ENCODE measurements at places on chromosomes 4 and X. TPM values are rescaled to one million over a fixed set of nuclear protein-coding genes. Genes with fewer than 3 reads are reported as not detected.

DNA sequence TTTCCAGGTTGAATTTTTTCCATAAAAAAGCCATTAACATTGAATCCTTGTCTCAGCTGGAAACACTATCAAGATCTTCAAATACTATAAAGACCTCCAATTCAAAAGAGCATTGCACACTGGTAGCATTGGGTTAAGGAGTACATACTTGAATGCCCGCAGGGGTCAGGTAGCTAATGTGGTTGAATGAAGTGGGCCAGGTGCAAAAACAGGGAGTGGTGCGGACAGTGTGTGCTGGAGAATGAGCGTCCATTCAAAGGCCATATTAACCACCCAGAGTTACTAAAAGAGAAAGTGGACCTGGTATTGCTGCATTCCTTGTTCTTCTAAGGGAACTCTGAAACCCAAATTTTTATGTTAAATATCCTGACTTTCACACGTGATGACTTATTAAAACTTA, 91.6 kb downstream of the NYX start:
- H3K27ac ChIP-seq = no peak overlapping the region
- no peak overlapping the region for H3K4me3 ChIP-seq
- H3K4me1 ChIP-seq = no peaks in the 10 kb centered on the region
- DNase-seq = no peak

The PDHA2 gene
- not detected for total RNA-seq

The POF1B gene
- 3.4 TPM for total RNA-seq

DNA sequence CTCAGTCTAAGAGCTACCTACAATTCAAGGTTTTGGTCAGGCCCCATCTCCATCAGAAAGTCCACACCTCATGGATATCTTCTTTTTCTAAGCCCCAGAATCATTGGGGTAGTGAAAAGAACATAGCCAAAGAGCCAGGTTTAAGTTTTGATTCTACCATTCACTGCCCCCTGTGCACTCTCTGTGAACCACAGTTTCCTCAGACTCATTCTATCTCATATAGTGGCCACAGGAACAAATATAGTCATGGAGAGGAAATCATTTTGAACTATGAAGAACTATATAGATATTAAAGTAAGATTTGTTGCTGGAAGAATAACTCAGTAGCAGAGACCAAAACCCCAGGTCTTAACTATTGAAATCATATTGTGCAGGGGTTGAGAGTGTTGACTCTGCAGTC, 3.3 kb downstream of the SYTL5 start:
- no peak overlapping the region for H3K4me3 ChIP-seq
- DNase-seq = no peak
- no peak overlapping the region for H3K27ac ChIP-seq
- H3K36me3 ChIP-seq = no peaks in the 10 kb centered on the region
- no peaks in the 10 kb centered on the region for H3K27me3 ChIP-seq

GRCh38 chr4:138864961-138865720, 150.4 kb upstream of the NOCT start:
- H3K27ac ChIP-seq = no peak overlapping the region
- no peak overlapping the region for H3K4me3 ChIP-seq
- H3K36me3 ChIP-seq = no peaks in the 10 kb centered on the region

DNA sequence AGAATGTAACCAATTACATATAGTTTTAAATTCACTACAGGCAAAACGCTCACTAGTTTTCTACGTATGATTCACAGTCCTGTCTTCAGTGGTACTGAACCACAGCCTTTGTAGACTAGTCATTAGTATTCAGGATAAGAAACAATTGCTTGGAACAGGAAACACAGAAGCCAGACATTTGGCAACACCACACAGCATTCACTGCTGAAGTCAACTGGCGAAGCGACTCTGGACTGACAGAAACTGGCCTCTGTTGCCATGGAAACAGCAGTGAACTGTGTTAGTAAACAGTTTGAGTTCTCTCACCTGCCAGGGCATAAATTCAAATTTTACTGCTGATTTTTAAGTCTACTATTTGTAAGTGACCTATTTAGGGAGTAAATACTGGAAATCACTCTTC, 57.6 kb downstream of the MAPK10 start:
- no peak for DNase-seq
- no peaks in the 10 kb centered on the region for H3K27me3 ChIP-seq
- no peaks in the 10 kb centered on the region for H3K36me3 ChIP-seq
- no peaks in the 10 kb centered on the region for H3K4me1 ChIP-seq
- H3K27ac ChIP-seq = no peak overlapping the region

DNA sequence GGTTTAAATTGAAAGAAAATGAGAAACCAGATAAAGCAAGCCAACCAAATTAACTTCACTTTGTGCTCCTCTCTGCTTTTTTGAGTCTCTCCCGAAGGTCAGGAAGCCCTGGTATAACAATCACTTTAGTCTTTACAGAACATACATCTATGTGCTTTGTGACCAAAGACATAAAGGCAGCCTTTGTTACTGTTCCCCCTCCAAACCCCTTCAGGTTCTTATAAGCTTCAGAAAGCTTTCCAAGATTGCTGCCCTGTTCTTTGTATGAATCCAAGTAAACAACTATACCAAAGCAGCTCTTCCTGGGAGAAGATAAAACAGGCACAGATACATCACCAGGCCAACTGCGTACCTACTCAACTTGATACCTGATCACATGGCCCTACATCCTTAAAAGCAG, 28.7 kb downstream of the RLIM start:
- H3K4me1 ChIP-seq = no peaks in the 10 kb centered on the region
- no peak for DNase-seq
- no peak overlapping the region for H3K27ac ChIP-seq
- H3K36me3 ChIP-seq = peaks cover 11% of the 10 kb centered on the region
- no peak overlapping the region for H3K4me3 ChIP-seq

GRCh38 chrX:2332252-2332651, 168.5 kb downstream of the DHRSX start:
- no peaks in the 10 kb centered on the region for H3K4me1 ChIP-seq
- H3K36me3 ChIP-seq = no peaks in the 10 kb centered on the region
- H3K27me3 ChIP-seq = no peaks in the 10 kb centered on the region
- no peak for DNase-seq
- H3K4me3 ChIP-seq = no peak overlapping the region

- no peak overlapping the region for H3K4me3 ChIP-seq
- H3K27ac ChIP-seq = no peak overlapping the region
- DNase-seq = no peak
- H3K4me1 ChIP-seq = no peaks in the 10 kb centered on the region
These were observed 163.4 kb downstream of the AREG start for GRCh38 chr4:74608151-74608949.

- no peaks in the 10 kb centered on the region for H3K27me3 ChIP-seq
- H3K4me3 ChIP-seq = no peak overlapping the region
- H3K4me1 ChIP-seq = no peaks in the 10 kb centered on the region
- DNase-seq = no peak
- no peaks in the 10 kb centered on the region for H3K36me3 ChIP-seq
These were observed 371.5 kb upstream of the SLIT2 start for GRCh38 chr4:19880206-19880605.

The C4orf51 gene
- not detected for total RNA-seq

Data from upper lobe of right lung (tissue), 1 donor.